ENCODE measurements at places on chromosomes 13 and 19. TPM values are rescaled to one million over a fixed set of nuclear protein-coding genes. Genes with fewer than 3 reads are reported as not detected.

CADM4 gene
- total RNA-seq = 24.4 TPM

GRCh38 chr13:28137596-28137995, 749 bp upstream of the PAN3 start:
- no peak for DNase-seq
- peak overlapping the region; percentile 97 for H3K4me3 ChIP-seq
- H3K4me1 ChIP-seq = peaks cover 17% of the 10 kb centered on the region
- peak overlapping the region; percentile 99 for H3K27ac ChIP-seq

- no peak overlapping the region for H3K27ac ChIP-seq
- H3K4me1 ChIP-seq = peaks cover 3% of the 10 kb centered on the region
- H3K36me3 ChIP-seq = no peaks in the 10 kb centered on the region
- no peak for DNase-seq
Measured at GRCh38 chr19:2636141-2636896, 66.2 kb downstream of the GNG7 start.

DNA sequence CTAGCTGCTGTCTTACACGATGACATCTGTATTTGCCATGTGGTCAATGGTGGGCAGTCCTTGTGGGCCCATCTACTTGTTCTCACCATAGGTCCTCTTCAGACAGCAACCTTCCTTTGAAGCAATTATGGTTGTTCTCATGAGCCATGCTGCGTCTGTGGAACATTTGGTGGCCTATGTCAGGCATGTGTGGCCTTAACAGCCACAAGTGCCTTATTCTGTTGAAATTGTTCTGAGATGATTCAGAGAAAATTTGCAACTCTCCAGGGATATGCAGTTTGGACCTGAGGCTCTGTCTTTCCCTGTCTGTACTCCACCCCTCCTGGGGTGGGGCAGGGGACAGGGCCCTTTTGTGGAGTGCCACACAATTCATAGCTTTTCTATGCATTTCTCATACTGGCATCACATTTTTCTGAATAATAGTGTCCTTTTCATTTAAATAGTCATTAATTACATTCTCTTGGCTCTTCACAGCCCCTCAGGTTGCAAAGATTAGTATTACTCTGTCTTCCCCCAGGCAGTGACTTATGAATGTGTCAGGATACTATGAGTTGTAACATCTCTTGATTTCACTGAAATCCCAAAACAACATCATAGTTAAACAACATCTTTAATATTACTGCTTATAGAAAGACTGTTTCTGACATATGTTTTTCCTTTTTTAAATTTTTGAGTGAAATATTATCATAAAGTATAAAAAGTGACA, 102.1 kb downstream of the ITGBL1 start:
- no peak overlapping the region for H3K4me3 ChIP-seq
- no peaks in the 10 kb centered on the region for H3K4me1 ChIP-seq
- no peaks in the 10 kb centered on the region for H3K27me3 ChIP-seq
- H3K27ac ChIP-seq = no peak overlapping the region

DNA sequence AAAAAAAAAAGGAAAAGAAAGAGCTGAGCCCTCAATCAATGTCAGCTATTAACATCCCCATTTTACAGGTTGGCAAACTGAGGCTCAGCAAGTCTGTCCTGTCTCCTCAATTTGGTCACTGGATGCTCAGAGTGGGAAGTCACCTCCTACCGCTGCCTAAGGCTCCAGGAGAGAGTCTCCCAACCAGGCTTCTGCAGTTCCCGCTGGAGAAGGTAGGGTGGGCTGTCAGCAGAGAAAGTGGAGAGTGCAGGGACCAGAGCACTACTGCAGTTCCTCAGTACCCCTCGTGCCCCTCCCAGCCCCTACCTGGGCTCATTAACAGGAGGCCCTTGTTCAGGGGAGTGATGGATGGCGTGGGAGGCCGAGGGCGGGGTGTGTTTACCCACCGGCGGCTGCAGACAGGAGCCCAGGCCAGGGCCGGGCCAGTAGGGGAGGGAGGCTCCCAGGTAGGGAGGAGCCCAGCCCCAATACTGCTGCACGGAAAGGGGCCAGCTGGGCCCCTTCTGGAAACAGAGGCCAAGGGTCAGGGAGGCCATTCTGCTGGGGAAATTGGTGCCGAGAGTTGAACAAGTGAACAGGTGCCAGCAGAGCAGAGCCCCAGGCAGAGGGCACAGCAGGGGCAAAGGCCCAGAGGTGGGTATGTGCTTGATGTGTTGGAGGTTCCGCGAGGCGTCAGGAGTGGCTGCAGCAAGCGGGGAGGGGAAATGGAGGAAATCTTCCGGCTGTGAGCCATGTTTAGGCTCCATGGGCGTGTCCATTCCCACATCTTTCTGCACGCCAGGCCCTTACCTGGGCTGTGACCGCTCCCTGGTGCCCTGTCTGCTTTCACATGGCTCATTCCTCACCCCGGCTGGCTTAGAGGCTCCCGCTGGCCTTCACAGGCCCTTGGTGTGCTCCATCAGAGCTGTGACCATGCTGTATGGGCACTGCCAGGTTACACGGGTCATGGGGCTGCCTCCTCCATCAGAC, 7.6 kb upstream of the COMP start:
- peak; percentile 81 for DNase-seq
- peaks cover 14% of the 10 kb centered on the region for H3K4me1 ChIP-seq
- peaks cover 12% of the 10 kb centered on the region for H3K27me3 ChIP-seq
- H3K27ac ChIP-seq = peak overlapping the region; percentile 66

DNA sequence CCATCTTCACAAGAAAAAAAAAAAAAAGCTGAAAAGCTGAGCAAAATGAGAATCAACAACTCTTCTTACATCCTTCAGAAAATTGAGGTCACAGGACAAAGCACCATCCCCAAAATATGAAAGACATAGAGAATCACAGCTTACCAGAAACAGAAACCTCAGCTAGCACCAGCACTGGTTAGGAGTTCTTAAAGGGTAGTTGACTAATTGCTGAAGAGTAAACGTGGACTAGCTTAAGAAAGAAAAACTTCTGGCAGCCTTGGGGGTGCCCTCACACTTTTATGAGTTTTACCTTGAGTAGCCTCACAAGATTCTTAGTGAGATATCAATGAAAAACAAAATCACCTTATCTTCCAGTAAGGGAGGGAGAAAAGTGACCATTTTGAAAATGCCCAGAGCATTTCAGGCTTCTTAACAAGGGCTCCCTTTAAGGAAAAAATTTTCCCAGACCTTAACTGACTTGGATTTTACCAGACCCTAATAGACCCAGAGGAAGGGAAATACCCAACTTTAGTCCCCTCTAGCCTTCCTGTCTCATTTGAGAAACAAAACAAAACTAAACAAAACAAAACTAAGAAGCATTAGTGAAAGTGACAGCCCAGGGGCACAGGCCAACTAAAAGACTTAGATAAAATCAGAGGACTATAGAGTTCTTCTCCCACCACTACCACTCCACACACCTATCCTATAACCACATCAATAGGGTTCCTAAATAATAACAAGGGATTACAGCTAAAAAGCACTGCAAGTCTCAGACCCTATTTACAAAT, 888.6 kb downstream of the DIAPH3 start:
- H3K4me3 ChIP-seq = no peak overlapping the region
- H3K27ac ChIP-seq = no peak overlapping the region

NCR1 gene
- total RNA-seq = not detected

- H3K4me3 ChIP-seq = no peak overlapping the region
- peak overlapping the region; percentile 64 for H3K27ac ChIP-seq
- H3K4me1 ChIP-seq = peaks cover 23% of the 10 kb centered on the region
- no peaks in the 10 kb centered on the region for H3K36me3 ChIP-seq
- H3K27me3 ChIP-seq = no peaks in the 10 kb centered on the region
Measured at GRCh38 chr13:110421061-110421460, 114.0 kb downstream of the COL4A2 start.

ANGPTL8 gene
- 25.5 TPM for total RNA-seq

GRCh38 chr13:74036373-74036772, 97.8 kb downstream of the KLF12 start:
- H3K4me1 ChIP-seq = no peaks in the 10 kb centered on the region
- H3K36me3 ChIP-seq = no peaks in the 10 kb centered on the region
- no peak overlapping the region for H3K4me3 ChIP-seq

SLITRK6 gene
- total RNA-seq = 24.6 TPM

GRCh38 chr13:21071924-21072323, 10.5 kb upstream of the LATS2 start:
- no peak overlapping the region for H3K27ac ChIP-seq
- H3K4me3 ChIP-seq = no peak overlapping the region
- peaks cover 4% of the 10 kb centered on the region for H3K4me1 ChIP-seq
- no peaks in the 10 kb centered on the region for H3K36me3 ChIP-seq
- DNase-seq = no peak
- peaks cover 3% of the 10 kb centered on the region for H3K27me3 ChIP-seq

DNA sequence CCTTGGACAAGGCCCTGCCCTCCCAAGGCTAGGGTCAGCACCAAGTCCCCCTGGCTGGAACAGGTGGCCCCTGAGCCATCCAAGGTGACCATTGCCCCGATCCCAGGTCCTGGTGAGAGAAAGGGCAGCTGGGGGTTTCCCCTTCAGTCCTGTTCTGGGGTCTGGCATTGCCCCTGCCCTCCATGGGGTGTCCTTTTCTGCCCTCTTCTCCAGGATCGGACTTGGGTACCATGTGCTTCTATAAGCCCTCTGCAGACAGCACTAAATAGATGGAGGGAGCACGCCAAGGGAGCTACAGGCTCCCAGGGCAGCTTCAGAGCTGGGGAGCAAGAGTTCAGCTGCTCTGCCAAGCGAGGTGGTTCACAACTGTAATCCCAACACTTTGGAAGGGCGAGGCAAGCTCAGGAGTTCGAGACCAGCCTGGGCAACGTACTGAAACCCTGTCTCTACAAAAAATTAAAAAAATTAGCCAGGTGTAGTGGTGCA, 13.5 kb upstream of the KCNN1 start:
- H3K36me3 ChIP-seq = no peaks in the 10 kb centered on the region
- peaks cover 50% of the 10 kb centered on the region for H3K27me3 ChIP-seq

Data from hepatocyte (in vitro differentiated cells).